Stimulated activated CD4-positive, alpha-beta T cell treated with anti-CD3 and anti-CD28 coated beads, Interleukin-12 subunit alpha, Interleukin-12 subunit beta, amount 100 ng/mL, for 24 hours (primary cell): ENCODE measurements at places on chromosomes 1 and 21.

DNA sequence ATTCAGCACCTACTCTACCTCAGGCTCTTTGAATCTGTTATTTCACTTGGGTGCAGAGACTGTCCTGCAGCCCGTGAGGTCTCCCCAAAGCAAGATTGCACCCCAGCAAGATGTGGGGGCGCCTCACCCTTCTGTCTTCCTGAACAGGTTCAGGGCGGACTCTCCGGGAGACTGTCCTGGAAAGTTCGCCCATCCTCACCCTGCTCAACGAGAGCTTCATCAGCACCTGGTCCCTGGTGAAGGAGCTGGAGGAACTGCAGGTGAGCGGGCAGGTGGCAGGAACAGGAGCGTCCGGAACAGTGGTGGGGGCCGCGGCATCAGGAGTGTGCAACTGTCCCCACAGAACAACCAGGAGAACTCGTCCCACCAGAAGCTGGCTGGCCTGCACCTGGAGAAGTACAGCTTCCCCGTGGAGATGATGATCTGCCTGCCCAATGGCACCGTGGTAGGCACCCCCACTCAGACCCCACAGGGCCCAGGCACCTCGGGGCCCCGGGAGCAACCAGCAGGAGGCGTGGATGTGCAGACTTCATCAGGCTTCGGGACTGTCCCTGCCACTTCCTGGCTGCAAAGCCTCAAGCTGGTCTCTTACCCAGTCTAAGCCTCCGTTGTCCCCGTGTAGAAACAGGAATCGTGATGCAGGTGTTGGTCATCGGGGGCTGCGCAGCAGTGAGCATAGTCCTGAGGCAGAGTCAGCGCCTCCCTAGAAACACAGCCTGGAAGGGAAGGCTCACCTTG lies 5.9 kb upstream of the MTFR1L start:
- DNase-seq, result no peak

- no peak for DNase-seq
Measured at GRCh38 chr1:11355559-11356475, 82.8 kb downstream of the UBIAD1 start.

- no peak for DNase-seq
Measured at GRCh38 chr1:113860891-113861290, 10.6 kb downstream of the PTPN22 start.

DNA sequence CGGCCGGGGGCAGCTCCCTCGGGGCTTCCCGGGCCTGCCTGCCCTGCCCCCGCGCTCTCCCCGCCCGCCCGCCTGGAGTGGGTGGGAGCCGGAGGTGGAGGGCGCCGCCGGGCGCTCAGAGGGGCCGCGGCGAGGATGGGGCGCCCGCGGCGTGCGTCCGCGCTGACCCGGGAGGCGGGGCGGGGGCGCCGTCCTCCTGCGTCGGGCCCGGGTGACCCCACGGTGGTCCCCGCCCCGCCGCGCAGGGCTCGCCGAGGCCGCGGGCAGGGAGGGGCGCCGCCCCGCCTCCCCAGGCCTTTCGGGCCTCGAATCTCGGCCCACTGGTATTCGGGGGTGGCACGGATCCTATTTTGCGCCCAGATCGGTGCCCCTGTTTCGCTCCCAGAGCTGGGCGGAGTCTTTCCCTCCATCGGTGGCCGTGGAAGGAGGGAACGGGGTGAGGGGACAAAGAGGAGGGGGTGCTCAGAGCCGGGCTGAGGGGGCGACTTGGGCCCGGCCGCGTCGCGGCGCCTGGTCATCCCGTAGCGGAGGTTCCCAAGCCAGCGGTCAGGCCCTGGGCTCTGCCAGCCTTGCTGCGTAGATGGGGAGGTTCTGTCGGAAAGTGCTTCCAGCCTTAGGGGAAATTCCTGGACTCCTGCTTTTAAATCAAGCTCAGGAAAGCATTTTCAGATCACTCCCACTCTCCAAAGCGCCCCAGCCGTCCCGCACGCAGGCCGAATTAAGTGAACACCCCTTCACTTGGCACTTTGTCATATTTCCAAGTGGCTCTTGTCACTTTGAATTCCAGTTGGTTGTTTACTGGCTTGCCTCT lies 545 bp downstream of the PATJ start:
- peak; percentile 5 for DNase-seq

GRCh38 chr1:226093621-226094020 lies 31.1 kb downstream of the H3-3A start:
- no peak for DNase-seq

DNA sequence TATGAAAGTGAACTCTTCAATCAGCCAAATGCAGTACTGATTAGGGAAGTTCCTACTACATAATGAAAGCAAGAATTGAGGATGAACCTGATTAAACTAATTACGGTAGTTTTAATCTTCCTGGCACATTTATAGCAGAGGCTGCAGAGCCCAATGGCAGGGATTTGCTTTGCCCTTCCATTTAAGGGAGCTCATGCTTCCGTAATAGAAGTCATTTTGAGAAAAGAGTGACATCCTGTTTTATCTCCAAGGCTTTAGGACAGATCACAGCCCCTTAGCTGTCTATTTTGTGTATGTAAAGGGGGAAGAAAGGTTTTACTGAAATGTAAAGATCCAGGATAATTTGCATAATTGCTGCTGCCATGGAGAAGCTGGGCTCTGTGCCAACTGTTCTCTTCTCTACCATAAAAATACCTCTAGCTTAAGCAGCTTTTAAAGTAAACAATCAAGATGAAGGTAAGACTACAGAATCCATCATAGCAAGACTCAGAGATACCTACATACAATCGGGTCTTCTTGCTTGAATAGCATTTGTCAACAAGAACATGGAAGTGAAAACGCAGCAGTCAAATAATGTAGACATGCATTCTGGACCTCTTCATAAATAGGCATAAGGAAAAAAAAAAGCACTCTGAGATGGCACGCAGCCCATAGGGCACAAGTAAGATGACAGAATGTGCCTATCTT lies 62.5 kb downstream of the ASH1L start:
- no peak for DNase-seq

DNA sequence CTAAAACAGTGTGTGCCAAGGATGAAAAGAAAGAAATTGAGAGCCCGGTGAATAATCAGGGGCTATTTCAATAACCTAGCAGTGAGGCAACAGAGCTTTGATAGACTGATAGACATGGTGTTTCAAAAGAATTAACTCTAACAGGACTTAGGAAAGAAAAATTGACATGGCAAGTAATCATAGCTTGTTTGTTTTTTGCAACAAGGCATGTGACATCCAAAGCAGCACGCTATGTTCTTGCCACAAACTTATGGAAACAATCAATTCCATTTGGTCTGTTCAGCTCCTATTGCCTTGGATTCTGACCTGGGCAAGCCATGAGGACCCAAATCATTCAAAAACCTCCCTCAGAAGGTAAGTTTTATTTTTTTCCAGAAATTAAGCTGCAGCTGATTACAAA lies 608.5 kb downstream of the SMYD3 start:
- DNase-seq, result no peak

DNA sequence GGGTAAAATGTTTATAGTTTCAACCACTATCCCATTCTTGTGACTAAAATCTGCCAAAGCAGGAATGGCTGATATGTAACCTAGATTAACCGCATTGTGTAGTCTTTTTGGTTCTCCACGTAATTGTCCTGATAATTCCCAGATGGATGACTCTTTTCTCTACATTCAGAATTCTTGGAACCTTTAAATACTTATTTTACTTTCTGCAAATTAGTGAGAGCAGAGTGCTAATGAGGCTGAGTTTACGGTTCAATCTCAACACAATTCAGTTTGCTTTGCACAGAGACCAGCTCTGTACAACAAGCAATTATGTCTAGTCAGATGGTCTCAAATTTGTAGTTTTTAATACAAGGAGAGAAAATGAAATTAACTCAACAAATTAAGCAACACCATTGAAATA lies 9.1 kb downstream of the CRB1 start:
- no peak for DNase-seq

DNA sequence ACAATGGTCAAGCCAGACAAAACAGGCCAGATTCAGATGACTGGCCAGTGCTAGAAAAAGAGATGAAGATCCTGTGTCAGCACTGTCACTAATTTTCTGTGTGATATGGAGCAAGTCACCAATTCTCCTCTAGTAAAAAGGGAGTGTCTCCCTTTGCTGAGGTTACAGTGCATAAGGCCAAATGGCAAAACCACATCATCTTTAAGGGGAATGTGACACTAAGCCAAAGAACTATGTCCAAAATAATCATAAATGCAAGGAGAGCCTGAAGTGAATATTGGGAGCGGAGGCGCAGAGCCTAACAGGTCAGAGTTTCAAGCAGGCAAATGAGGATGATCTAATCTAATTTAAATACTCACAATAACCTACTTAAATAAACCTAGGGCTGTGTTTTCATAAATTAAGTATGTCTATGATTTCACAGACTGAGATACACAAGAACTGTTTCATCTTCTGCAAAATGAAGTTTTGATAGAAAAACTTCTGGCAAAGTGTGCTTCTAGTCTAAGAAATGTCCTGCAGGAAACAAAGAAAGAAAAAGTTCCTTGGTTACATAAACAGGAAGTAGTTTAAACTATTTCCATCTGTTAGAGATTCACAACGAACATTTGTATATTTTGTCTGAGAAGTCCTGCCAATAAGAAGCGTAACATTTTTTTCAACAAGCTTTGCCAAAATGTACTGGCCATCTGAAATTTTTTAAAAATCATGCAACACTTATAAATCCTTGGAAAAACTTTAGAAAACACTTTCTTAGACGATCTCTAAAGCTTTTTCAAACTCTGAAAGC lies 290.2 kb downstream of the LRRC40 start:
- DNase-seq, result no peak

- DNase-seq, result no peak
Measured at GRCh38 chr1:30706528-30706927, 16.9 kb downstream of the MATN1 start.

DNA sequence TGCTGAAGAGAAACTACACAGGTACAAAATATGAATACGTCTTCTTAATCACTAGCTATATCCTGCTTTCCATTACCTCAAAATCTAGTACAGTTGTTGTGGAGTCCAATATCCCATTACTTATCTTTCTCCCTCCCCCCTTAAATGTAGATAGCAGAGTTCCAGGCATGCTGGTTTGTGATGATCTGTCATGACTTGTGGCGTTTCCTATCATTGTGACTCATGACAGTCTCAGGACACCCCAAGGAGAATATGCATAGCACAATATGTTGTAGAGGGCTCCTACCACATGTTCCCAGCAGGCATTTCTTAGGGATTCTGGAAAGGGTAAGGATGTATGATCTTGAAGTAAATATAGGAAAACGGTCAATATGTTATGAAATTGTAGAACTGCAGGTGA lies 206.9 kb downstream of the USH2A start:
- DNase-seq, result no peak

- no peak for DNase-seq
Measured at GRCh38 chr1:221449801-221450470, 292.0 kb downstream of the DUSP10 start.

GRCh38 chr21:19853061-19853460 lies 1145.1 kb upstream of the NCAM2 start:
- no peak for DNase-seq

DNA sequence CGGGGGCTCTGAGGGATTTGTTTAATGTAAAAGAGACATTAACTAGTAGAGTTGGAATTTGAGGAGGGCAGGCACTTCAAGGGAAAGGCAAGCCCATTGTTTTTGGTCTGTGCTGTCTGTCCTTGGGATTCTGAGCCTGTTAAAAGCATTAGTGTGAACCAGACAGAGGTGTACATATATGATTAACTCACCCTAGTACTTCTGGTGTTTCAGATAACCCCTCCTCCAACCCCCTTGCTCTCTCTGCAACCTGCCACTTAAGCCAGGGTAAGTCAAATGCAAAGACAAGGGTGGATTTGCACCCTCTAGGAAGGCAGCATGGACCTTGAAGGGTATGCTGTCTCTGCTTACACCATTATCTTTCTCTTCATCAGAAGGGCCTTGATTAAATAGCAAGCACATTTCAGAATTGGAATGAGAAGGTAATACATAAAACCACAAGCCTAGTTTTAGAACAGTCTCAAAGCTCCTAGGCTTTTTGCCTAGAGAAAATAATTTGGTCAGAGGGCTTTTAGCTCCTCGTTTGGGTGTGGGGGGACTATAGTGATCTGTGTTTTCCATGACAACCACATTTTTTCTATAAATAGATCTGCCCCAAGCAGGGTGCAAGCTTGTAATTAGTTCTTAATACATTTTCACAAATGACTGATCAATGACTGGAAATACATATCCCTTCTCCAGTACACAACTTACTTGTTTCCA lies 120.7 kb upstream of the SGIP1 start:
- DNase-seq, result no peak

- no peak for DNase-seq
Measured at GRCh38 chr21:23016617-23017016, 2018.4 kb downstream of the NCAM2 start.

DNA sequence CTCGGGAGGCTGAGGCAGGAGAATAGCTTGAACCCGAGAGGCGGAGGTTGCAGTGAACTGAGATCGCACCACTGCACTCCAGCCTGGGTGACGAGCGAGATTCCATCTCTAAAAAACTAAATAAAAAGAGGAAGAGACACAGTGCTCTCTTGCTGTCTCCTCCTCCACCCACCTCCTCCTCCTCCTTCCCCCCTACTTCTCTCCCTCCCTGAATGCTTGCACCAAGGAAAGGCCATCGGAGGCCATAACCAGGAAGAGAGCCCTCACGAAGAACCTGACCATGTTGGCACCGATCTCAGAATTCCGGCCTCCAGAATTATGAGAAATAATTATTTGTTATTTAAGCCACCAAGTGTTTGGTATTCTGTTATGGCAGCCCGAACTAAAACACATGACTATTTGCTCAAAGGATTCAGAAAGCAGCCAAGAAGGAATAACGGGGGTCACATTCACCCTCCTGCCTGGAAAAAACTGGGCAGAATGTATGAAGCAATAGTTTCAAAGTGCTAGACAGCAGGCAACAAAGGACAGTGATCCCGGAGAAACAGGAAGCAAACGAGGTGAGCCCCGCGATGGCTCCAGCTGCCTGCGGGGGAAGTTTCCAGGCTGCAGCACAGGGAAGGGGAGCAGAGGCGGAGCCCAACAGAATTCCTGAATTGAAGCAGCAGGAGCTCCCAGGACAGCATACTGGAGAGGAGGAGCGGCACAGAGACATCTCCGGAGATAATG lies 35.8 kb downstream of the LDLRAD1 start:
- DNase-seq, result no peak

- no peak for DNase-seq
Measured at GRCh38 chr1:170095976-170096748, 21.7 kb upstream of the KIFAP3 start.

DNA sequence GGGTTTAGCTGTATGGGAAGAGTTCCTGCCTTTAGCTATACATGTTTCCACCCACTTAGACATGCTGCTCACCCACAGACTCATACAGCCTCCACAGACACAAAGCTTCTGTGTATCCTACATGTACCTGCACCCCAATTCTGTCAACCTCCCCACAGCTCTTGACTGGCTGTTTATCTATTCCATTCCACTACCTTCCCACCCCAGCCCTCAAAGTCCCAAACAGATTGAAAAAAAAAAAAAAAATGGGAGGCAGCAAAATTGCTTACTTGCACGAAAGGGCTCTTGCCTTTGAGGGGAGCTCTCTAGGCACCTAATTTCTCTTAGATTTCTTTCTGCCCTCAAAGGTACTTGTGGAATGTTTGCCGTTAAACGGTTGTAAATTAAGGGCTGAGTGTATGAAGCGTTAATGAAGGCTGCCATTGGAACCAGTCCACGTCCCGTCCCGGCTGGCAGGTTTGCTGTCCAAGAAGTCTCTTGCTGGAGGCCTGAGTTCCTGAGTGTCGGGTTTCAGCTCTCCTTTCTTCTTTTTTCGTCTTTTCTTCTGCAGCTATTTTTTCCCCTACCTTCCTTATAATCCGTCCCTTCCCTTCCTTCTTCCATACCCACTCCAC lies 43.6 kb downstream of the PBX1 start:
- no peak for DNase-seq
